ENCODE measurements at places on chromosomes 12 and 14.

- no peak for DNase-seq
Observed at GRCh38 chr14:37544407-37544806, 50.6 kb downstream of the FOXA1 start.

DNA sequence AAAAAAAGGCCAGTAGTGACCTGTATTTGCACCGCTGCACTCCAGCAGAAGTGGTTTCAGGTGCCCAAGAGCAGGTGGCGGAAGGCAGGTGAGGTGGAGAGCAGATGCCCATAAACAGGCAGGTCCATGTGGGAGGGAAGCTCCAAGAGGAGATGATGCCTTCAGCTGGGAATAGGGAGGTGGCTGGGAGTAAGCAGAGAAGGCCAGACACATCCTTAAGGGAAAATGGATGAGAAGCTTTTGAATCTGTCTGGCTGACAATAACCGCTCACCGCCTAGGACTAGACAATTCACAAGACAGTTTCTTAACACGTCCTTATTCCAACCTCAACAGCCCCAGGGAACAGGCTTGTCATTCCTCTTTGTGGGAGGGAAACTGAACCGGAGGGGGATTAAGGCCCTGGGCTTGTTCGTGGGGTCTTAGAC is 43.9 kb upstream of the PLEKHG6 start:
- no peak for DNase-seq

- DNase-seq: no peak
Observed at GRCh38 chr12:97854477-97854876, 391.9 kb downstream of the RMST start.

DNA sequence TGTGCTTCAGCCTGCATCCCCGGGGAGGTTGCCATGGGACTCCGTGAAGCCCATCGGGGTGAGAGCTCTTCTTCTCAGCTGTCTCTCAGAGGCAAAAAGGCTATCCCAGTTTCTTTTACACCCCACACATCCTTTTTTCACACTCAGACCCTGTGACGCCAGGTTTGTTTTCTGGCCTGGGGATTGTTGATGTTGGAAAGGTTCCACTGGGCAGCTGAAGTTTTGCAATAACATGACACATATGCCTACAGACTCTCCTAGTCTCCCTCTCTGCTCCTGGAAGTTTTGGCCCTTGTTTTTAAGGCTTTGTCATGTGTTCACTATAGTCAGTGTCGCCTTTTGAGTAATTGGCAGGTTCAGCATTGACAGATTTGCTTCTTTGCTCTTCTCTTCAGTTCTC is 118.6 kb downstream of the SMOC1 start:
- DNase-seq: no peak

DNA sequence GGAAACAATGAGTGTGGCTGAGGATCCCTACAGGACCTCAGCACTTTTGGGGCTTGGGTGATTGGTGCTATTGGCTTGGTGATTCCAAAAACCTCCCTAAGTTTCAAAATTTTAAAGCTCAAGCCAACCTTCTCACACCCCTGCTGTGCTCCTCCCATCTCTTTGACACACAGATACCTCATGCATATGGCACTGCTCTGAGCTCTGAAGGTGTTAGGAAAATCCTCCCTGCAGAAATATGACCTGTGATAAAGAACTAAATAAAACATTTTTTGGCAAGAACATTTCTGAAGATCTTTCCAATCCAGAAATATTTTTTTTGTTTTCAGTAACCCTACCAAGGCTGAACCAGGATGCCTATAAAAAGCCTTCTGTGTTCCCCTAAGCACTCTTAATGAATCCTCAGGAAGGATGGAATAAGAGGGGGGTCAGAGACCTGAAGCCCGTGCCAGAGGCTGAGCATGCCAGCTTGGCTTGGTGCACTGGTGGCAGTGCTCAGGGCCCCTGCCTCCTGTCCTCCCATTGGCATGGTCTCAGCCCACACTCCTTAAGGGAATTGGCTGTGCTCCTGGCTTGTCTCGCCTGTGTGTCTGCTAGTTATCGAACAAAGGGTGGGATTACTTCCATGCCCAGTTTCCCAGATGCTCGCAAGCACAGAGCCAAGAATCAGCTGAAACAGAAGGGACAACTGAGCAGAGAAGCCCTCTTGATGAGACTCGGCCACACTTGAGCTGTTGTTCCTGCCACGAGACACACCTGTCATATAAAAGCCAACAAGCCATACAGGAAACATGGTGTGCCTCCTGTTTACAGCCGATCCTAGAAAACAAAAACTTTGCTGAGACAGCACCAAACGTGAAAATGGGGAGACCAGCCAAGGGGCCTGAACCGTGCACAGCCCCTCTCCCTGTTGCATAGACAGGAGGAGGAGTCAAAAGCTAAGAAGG is 132.7 kb upstream of the EEA1 start:
- DNase-seq: no peak

DNA sequence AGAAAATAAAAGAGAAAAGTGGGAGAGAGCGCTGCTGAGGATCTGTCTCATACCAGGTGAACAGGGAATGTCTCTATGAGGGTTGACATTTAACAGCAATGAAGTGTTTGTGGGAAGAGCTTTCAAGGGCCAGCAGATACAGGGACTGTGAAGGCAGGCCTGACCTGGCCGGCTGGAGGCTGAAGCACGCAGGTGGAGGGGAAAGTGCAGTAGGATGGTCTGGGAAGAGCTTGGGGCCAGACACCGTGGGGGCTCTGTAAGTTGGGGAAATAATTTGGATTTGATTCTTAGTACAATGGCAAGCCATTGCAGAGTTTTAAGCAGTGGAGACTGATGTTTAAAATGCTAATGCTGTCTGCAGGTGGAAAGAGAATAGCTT is 23.8 kb upstream of the DHRS2 start:
- DNase-seq: no peak

DNA sequence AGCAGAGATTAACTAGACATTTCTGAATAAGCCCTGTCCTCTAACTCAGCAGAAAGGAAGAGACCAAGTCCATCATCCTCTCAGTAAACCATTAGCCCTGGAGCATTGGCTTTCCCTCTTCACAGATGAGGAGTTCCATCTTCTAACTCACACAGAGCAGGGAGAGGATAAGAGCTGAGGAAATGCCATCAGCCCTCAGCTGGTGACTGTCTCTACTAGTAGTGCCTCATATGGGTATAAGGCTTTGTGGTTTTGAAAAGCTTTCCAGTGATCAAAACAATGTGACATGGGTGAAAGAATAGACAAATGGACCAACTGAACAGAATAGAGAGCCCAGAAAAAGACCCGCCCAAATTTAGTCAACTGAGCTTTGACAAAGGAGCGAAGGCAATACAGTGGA is 197.2 kb upstream of the NUDT4 start:
- no peak for DNase-seq

DNA sequence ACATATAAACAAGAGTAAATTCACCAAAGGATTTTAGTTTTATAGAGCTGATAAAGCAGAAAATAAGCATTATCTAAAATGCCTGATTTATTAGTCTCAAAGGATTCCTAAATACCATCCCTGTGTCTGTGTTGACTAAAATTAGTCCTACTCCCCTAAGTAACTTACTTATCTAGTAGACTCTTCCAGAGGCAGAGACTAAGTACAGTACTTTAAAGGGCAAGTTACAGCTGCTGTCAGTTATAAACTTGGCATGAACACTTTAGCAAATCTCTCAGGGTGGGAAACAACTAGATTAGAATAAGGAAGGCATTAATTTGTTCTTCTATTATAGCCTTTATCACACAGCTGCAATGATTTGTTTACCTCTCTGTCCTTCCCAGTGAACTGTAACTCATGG is 46.0 kb downstream of the ATP2B1 start:
- no peak for DNase-seq

- DNase-seq: no peak
Observed at GRCh38 chr14:96265383-96266095, 9.5 kb downstream of the BDKRB1 start.

DNA sequence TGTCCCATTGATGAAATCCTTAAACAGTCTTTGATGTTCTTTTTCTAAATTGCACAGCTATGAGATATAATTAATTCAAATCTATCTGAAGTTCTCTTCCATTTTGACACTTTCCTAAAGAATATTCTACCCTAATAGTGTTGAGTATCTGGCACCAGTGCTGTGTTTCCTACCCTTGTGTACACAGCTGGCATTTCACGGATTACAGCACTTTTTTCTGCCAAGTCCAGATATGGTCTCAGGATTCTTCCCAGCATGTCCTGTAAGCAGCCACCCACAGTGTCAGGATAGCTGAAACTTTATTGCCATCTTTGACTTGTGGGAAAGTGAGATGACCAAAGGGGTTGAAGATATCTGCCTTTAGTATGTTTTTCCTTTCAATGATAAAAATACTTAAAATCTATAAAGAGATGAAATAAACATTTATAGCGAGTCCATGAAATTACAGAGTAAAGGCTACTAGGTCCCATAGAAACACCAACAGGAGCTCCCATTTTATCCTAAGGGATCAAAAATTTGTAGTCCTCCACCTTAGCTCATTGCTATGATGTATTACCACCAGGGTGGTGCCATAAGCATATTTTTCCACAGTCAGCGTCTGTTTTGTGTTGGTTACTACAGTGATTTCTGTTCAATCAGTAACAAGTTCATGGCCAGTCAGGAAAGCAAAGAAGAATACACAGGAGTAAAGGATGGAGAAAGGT is 96.7 kb downstream of the TRHDE start:
- no peak for DNase-seq

GRCh38 chr14:71701990-71702389 is 230.2 kb upstream of the RGS6 start:
- no peak for DNase-seq

DNA sequence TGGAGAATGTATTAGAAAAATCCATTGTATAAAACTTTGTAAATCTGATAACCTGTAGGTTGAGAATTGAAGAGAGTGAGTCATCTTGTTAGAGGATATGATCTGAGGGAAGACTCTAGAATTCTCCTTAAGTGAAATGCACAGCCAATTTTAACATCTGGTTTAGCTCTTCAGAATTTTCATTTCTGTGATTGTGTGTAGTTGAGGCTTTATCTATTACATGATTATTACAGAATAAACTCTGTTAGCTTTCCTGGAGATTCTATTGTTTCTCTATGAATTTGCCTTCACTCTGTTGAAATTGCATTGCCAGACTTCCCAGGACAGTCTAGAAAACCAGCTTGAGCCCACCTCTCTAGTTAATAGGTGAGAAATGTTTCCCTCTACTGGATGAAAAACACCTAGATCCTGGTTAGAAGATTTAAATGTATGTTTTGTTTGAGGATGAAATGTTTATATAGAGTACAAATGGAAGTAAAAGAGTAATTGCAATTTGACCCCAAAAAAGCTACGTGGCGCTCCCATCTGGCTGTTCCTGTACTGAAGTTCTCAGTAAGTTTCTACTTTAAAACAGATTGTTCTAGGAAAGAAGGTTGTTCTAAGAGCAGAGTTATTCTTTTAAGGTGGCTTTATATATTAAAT is 2.9 kb downstream of the NUDT4 start:
- no peak for DNase-seq

- no peak for DNase-seq
Observed at GRCh38 chr14:104087505-104087904, 2.0 kb downstream of the ASPG start.
